ENCODE measurements at places on chromosomes 11 and 22.
A peak's percentile ranks its signal among the peaks of the same experiment; 100 is the strongest.

DNA sequence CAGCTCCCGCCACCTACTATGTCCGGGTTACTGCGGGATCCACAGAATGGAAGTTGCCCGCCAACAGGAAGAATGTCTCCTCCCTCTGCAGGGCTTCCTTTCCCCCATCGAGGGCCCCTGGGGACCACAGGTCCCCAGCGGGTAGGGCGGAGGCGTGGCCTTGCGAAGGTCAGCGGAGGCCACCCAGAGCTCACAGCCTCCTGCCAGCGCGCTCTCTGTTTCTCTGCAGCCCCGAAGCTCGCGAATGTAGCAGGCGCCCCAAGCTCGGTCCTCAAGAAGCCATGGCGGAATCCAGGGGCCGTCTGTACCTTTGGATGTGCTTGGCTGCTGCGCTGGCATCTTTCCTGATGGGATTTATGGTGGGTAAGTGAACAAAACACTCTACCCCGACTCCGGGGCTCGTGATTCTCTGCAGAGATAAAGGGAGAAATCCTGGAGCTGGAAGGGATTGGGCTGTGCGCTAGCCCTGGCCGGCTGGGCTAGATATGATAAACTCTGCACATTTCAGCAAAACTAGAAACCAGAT is at the start of gene NAALAD2:
Gene NAALAD2, plus strand, starts transcription at position 186 of the 526 bp plus-strand sequence. Its CDS starts 96 bp downstream, at position 282.
- DNase-seq: peak; percentile 93

GRCh38 chr22:36360011-36360410 is 27.8 kb downstream of the MYH9 start:
- DNase-seq: no peak

- DNase-seq: no peak
Observed at GRCh38 chr11:125939081-125939521, 6.7 kb upstream of the VSIG10L2 start.

GRCh38 chr22:44955102-44955501 is 54.7 kb downstream of the PHF21B start:
- no peak for DNase-seq

DNA sequence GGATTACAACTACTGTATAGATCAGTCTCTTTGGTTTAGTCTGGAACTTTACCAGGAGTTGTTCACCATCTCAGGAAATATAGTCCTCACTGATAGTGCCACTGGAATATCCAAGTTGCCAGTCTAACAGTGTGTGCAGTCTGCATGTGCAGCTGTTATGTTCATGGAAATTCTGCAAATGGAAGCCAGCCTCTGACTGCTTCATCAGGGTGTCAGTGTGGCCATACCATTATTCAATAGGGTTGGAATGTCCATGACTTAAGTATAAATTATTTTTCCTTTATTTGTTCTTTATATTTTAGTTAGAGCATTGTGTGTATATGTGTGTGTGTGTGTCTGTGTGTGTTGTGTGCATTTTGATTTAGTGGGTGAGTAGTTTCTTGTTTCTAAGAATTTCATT is 51.8 kb downstream of the C11orf96 start:
- DNase-seq: no peak

DNA sequence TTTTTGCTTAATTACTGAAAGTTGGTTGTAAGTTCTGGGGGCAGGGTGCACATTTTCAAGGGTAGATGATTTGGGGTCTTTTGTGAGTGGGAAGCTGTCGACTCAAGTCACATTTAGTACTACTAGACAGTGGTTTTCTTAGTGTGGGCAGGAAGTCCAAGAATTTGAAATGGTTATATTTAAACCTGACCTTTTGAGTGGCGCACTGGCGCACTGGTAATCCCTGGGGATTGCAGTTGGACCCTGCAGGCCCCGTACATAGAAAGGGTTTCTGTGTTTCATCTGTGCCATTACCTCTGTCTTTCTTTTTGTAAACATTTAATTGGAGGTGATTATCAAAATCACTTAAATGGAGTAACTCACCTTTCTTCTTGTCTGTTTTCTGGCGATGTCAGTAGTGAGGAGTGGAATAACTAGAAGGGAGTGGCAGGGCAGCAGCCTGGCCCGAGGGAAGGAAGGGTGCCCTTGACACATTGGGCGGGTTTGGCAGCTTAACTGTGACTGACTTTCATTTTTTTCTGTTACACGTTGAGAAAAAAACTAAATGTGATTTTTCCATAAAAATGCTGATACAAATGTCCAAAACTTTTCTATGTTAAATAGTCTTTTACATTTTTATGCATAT is 101.8 kb upstream of the GAL start:
- DNase-seq: no peak

GRCh38 chr11:78313898-78314297 is 103.7 kb downstream of the GAB2 start:
- no peak for DNase-seq

DNA sequence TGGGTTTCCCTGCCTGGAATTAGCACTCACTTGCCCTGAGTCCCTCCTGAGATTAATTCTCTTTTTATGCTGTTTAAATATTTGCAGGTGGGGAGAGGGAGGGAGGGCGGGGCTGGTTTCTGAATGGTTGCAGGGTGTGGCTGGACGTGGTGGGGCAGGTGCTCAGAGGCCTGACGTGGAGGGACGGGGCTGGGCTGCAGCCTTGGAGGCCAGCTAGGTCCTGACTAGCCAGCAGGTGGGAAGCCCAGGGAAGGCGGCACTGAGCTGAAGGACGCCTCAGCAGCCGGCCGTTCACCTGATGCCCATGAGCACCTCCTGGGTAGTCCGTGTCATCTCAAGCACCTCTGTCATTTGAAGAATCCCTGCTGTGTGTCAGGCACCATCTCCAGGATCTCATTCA is 21.3 kb downstream of the SGSM1 start:
- DNase-seq: peak; percentile 77

GRCh38 chr11:57562596-57562995 is 4.9 kb downstream of the UBE2L6 start:
- DNase-seq: peak; percentile 53

- DNase-seq: peak; percentile 22
Observed at GRCh38 chr11:120707098-120707497, 195.6 kb downstream of the GRIK4 start.

DNA sequence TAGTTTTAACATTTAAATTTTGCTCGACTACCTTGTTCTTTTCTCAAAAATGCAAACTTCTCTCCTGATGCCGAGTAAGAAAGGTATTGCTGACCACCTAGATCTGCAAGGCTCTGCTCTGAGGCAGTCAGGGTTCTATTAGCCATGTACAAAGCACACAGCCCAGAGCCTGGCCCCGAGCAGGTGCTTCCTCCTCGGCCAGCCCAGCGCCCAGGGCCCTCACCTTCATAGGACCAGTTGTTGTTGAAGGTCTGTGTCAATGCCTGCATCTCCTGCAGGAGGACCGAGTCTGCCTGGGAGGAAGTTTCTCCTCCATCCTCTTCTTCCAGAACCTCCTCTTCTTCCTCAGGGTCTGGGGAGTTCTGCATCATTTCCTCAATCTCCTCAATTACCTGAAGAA is 35.8 kb downstream of the FEZ1 start:
- DNase-seq: no peak

DNA sequence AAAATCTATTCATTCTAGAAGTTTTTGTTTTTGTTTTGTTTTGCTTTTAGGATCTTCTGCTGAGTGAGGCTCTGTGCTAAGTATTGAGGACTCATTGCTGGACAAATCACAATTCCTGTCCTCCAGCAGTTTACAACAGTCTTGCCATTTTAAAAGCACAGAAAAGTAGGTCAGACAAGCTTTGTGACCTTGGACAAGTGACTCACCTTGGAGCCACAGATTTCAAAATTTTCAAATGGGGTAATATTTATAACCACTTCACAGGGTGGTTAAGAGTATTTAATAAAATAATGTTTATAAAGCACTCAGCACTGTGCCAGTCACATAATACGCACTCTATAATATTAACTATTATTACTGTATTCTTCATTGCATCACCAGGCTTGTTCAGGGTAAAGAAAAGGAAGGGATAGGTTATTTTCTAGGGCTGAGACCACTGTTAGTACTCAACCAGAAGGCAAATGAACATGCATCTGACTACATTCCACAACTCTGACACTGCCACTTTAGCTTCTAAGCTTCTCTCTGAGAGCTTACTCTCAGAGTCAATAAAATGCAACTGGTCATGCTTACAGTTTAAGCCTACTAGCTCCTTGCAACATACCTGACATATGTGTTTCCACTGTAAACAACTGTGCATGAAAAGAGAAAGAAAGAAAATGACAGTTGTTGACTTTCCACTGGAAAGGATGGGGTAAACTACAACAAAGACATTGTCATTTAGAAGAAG is 63.2 kb upstream of the FIBIN start:
- no peak for DNase-seq

GRCh38 chr22:33476206-33476605 is 418.0 kb upstream of the SYN3 start:
- DNase-seq: peak; percentile 59

- no peak for DNase-seq
Observed at GRCh38 chr11:78855116-78855515, 280.5 kb upstream of the NARS2 start.

- no peak for DNase-seq
Observed at GRCh38 chr11:99781074-99781473, 760.3 kb downstream of the CNTN5 start.

GRCh38 chr11:73359930-73360742 is 16.1 kb upstream of the RELT start:
- peak; percentile 86 for DNase-seq

- DNase-seq: no peak
Observed at GRCh38 chr11:75100314-75100713, 3.6 kb upstream of the OR2AT4 start.

DNA sequence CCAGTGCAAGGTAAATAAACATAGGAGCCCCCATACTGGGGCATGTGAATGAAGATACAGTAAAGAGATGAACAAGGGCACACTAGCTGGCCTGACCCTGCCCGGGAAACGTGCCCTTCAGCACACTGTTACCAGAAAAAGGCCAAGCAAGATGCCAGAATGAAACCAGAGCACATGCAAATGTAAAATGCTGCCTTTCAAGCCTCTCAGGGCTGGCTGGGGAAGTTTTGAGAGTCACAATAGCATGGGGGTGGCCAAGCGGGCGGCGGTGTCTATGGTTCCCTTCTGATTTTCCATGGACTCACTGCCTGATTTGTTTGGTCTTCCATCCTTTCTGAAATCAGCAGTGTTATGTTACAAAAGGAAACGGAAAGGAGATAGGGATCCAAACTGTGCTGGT is 18.9 kb upstream of the SUSD2 start:
- no peak for DNase-seq

- DNase-seq: no peak
Observed at GRCh38 chr11:63958008-63958407, 16.4 kb upstream of the COX8A start.

DNA sequence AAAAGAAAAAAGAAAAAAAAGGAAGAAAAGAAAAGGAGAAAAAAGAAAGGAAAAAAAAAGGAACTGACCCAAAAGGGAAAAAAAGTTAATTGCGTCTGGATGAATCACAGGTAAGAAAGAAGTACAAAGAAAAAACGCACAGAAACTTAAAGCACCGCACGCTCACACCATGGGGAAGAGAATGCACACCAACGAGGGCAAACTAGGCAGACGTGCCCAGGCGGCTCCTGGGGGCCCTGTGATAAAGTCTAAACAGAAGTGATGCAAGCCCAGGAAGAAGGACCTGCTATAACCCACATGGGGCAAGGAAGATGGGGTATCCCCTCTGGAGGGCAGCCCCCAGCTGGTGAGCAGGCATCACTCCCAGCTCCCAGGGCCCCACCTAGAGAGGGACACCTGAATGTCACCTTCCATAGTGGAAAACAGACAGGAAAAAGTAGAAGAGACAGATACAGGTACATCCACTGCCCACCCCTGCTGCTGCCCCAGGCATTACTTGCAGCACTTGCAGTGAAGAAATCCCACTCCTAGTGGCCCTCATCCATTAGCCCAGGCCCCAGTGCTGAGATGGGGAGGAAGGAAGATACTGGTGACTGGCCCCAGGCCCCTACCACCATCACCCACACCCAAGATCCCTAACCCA is 28.9 kb downstream of the NAP1L4 start:
- no peak for DNase-seq

DNA sequence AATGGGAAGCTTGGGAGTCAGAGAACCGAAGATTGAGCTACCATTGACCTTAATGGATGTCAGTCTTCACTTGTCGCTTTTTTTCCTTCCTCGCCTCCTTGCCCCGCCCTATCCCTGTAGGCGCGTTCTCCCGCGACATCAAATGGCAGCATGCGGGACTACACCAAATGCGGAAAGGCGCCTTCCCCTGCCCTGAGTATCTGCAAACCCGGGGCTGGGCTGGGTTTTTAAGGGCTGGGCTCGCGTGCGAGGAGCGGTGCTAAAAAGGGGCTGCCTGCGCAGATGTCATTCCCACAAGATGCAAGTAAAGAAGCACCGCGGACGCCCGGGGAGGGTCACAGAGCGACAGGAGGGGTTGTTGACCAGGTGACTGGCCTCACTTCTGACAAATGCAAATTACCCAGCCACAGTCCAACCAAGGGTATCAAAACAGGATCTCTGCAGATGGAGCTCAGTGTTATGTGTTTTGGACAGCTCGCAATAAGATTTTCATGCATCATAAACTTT is 4.7 kb upstream of the FAM111B start:
- no peak for DNase-seq

DNA sequence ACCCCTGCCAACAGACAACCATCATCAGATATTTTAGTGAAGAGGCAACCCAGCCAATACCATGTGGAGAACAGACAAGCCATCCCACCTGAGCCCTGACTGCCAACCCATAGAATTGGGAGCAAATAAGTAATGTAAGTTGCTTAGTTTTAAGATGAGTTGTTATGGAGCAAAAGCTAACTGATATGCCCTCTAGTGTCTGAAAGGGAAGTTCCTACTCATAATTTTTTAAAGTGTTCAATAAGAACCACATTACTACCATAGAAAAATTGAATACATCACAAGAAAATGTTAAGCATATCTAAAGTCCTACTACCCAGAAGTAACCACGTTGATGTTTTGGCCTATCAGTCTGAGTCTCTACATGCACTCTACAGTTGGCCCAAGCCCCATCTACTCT is 50.8 kb upstream of the SLC36A4 start:
- no peak for DNase-seq

- no peak for DNase-seq
Observed at GRCh38 chr22:45206233-45206632, 34.5 kb downstream of the KIAA0930 start.

DNA sequence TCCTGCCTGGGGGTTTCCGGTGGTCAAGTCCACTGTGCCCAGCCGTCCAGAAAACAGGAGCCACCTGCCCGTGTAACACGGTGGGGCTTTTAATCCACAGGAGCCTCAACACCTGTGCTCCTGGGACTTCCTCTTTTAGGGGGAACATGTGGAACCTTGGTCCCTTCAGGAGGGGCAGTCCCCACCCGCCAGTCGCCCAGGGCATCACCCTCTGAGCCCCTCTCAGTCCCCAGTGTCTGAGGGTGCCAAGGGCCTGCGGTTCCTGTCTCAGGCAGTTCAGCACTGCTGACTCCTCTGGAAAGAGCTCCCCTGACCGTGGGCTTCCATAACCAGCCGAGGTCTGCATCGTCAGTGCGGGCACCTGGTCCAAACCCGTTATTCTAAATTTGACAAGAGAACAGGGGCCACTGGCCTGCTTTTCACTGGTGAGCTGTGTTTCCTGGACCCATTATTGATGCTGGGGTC is 15.8 kb downstream of the KRTAP5-5 start:
- DNase-seq: no peak

- no peak for DNase-seq
Observed at GRCh38 chr22:25669253-25670069, 72.5 kb upstream of the MYO18B start.
